OCI-M1 (cell line): ENCODE measurements at places on chromosomes 1 and 21.
A peak's percentile ranks its signal among the peaks of the same experiment; 100 is the strongest.

DNA sequence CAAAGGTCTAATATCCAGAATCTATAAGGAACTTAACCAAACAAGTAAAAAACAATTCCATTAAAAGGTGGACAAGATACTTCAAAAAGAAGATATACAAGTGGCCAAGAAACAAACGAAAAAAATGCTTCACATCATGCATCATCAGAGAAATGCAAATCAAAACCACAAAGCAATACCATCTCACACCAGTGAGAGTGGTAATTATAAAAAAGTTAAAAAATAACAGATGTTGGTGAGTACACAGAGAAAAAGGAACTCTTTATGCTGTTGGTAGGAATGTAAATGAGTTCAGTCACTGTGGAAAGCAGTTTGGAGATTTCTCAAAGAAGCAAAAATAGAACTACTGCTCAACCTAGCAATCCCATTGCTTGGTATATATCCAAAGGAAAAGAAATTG lies 218.6 kb downstream of the SLC44A5 start:
- no peak for DNase-seq

DNA sequence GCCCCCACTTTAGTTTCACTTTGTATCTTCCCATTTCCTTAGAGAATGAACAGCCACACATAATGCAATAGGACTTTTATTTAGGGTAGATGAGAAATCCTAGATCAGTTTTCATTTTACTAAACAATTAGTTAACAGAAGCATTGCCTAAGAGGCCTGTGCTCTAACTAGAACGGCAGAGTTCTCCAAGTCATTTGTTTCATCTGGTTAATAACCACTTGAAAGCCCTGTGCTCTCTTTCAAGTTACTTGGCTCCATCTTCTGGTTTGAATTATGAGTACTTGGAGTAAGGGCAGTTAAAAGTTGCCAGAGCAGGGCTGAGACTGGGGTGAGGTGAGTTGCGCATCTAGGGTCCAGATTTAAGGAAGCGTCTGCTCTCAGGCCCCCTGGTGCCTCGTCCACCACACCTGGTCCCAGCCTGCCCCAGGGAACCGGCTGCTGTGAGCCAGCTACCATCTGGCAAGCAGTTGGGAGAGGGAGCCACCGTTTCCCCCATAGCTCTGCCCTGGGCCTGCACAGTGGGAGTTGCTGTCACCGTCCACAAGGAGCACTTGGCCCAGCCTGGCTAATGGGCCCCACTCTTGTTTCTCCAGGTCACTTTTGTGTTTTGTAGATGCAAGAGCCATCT lies 18.1 kb upstream of the SLC44A3 start:
- DNase-seq: peak; percentile 84

- DNase-seq: no peak
Observed at GRCh38 chr1:112807117-112807516, 92.0 kb upstream of the PPM1J start.

GRCh38 chr1:229146647-229147046 lies 124.3 kb upstream of the RAB4A start:
- DNase-seq: no peak

DNA sequence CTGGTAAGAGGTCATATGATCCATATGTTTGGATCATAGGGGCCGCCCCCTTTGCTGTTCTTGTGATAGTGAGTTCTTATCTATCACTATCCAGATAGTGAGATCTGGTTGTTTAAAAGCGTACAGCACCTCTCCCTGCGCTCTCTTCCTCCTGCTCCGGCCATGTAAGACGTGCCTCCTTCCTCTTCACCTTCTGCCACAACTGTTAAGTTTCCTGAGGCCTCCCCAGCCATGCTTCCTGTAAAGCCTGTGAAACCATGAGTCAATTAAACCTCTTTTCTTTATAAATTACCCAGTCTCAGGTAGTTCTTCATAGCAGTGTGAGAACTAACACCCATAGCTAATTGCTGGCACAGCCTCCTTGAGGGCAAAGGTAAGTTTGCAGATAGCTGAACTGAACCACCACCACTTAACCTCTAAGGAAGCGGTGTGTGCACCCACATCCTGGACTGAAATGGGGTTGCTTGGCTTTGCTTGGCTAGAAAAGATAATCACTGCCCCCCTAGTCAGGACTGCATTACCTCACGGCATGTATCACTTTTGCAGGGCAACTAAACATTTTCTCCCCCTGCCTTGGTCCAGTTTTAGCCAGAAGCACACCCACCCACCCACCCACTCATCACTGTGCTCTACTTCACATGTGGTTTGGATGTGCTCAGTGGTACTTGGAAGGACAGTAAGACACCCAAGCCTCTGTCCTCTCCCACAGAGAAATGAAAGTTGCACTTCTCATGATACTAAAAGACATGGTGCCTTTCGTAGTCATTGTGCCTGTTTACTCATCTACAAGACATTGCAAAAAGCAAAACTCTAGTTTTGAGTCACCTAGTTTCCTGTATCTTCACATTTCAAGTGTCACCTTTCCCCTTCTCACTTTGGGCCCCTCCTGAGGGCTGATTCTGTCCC lies 23.1 kb upstream of the PTAFR start:
- no peak for DNase-seq

- no peak for DNase-seq
Observed at GRCh38 chr1:185112356-185112755, 44.4 kb downstream of the TRMT1L start.

GRCh38 chr1:181013144-181013543 lies 9.5 kb downstream of the STX6 start:
- DNase-seq: no peak

DNA sequence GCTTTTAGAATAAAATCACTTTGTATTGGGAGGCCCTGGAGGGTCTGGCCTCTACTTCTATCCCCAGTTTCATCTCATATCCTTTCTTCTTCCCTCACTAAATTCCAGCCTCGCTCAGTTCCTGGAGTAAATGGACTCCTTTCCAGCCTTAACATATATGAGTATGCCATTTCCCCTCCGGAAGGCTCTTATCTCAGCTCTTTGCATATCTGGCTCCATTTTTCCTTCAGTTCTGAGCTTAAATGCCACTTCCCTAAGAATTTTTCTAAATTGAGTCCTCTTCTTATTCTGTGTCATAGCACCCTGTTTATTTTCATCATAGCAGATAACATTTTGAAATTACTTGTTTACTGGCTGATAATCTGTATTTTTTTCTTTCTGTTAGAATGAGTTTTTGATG lies 20.2 kb upstream of the DUSP10 start:
- DNase-seq: no peak

GRCh38 chr1:216207154-216207553 lies 216.1 kb downstream of the USH2A start:
- DNase-seq: no peak
